H1 (cell line): ENCODE measurements at places on chromosomes 7 and 10. TPM values are rescaled to one million over a fixed set of nuclear protein-coding genes. Genes with fewer than 3 reads are reported as not detected.

GRCh38 chr7:92723205-92723604 is 113.2 kb downstream of the CDK6 start:
- peaks cover 6% of the 10 kb centered on the region; the same call in 1 of the 2 replicates for H3K4me1 ChIP-seq
- no peak for DNase-seq
- no peak overlapping the region for H3K4me3 ChIP-seq
- no peak overlapping the region for H3K27ac ChIP-seq

DNA sequence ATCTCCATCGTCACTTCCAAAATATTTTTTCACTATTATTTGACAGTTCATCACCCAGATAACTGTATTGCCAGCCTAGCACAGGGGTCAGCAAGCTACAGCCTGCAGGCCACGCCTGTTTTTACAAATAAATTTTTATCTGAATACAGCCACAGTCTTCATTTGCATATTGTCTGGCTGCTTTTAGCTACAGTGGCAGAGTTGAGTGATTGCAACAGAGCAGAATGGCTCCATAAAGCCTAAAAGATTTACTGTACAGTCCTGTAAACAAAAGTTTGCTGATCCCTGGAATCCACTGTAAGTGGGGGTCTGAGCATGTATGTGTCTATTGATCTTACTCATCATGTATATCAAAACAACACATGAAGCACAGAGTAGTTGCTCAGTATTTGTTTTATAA is 45.9 kb upstream of the GNAI1 start:
- no peaks in the 10 kb centered on the region for H3K27me3 ChIP-seq
- H3K4me1 ChIP-seq = no peaks in the 10 kb centered on the region
- H3K4me3 ChIP-seq = no peak overlapping the region
- DNase-seq = no peak
- H3K36me3 ChIP-seq = no peaks in the 10 kb centered on the region
- H3K27ac ChIP-seq = no peak overlapping the region

LIMK1 gene
- total RNA-seq = 92.1 and 93.5 TPM in 2 replicates

FGFBP3 gene
- total RNA-seq = 115 and 120 TPM in 2 replicates

CUZD1 gene
- 11.9 and 13.0 TPM in 2 replicates for total RNA-seq

BMPR1A gene
- total RNA-seq = 120 and 129 TPM in 2 replicates

GRCh38 chr10:12848439-12849173 is 152.9 kb downstream of the CCDC3 start:
- no peak overlapping the region for H3K27ac ChIP-seq
- DNase-seq = no peak
- H3K27me3 ChIP-seq = no peaks in the 10 kb centered on the region
- H3K36me3 ChIP-seq = no peaks in the 10 kb centered on the region
- no peak overlapping the region for H3K4me3 ChIP-seq

DNA sequence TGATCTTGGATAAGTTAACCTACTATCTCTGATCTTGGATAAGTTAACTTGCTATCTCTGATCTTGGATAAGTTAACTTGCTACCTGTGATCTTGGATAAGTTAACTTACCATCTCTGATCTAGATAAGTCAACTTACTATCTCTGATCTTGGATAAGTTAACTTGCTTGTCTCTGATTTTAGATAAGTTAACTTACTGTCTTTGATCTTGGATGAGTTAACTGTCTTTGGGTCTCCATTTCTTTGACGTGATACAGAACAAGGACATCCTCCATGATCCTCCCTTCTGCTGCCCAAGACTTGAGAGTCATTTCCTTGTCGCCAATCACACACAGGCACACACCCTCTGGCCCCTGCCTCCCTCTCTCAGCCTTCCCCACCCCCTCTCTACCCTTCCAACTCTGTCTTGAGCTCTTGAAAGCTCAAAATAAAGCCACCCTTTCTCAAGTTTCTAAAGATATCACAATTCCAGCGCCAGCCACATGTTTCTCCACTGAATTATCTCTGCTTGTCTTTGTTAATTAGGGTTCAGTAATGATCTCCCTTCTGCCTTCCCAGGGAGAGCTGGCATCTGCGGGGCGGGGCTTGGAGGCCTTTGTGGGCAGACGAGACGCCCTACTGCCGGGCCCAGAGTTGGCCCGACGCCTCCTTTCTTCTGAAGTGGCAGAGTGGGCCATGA is 85.1 kb upstream of the GTF2I start:
- no peak overlapping the region for H3K4me3 ChIP-seq
- H3K4me1 ChIP-seq = no peaks in the 10 kb centered on the region
- H3K36me3 ChIP-seq = peaks cover 7% of the 10 kb centered on the region; the same call in 1 of the 2 replicates
- no peak overlapping the region for H3K27ac ChIP-seq
- H3K27me3 ChIP-seq = no peaks in the 10 kb centered on the region

SFTPA1 gene
- not detected in 2 replicates for total RNA-seq

CPED1 gene
- 0.25 and 0.39 TPM in 2 replicates for total RNA-seq
